ENCODE measurements at places on chromosomes 12 and 14.

GRCh38 chr12:116708826-116709756, 28.8 kb downstream of the SPRING1 start:
- DNase-seq: peak; percentile 56

GRCh38 chr12:13472690-13473089, 276.2 kb downstream of the EMP1 start:
- no peak for DNase-seq

DNA sequence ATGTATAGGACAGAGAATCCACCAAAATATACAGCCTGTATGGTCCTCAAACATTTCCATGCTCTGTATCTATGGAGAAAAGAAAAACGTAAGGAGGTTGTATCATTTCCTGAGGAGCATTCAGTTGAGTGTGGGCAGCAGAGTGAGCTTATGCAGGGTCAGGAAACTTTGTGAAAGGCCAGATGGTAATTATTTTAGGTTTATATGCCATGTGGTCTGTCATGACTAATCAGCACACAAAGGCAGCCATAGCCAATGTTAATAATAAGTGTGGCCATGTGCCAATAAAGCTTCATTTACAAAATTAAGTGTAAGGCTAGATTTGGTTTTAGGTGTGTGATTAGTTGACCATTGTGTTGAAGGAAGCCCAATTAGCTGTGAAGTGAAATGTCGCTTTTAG, 33.2 kb upstream of the A2M start:
- DNase-seq: no peak

DNA sequence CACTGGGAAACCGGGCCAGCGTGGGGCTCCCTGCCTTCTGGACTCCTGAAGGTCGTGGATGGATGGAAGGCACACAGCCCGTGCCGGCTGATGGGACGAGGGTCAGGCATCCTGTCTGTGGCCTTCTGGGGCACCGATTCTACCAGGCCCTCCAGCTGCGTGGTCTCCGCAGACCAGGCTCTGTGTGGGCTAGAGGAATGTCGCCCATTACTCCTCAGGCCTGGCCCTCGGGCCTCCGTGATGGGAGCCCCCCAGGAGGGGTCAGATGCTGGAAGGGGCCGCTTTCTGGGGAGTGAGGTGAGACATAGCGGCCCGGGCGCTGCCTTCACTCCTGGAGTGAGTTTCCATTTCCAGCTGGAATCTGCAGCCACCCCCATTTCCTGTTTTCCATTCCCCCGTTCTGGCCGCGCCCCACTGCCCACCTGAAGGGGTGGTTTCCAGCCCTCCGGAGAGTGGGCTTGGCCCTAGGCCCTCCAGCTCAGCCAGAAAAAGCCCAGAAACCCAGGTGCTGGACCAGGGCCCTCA, 26.9 kb downstream of the HIP1R start:
- no peak for DNase-seq

DNA sequence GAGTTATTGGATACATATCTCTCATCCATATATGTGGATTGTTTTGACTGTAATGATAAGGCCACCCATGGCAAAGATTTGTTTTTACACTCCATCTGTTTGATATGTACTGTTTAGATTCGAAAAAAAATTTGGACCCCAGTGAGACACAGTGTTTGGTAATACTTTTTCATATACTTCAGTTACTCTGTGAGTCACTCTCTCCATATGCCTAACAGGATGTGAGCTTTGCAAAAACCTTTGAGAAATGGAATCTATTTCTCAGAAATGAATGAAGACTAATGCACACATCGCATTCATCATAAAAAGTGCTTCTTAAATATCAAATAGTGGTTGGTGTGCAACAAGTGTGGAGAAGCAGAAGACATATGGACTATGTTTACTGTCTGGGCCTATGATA, 781.5 kb downstream of the SLC6A15 start:
- no peak for DNase-seq

- no peak for DNase-seq
Observed at GRCh38 chr12:48767047-48767446, 21.8 kb downstream of the ADCY6 start.

- DNase-seq: no peak
Observed at GRCh38 chr12:40566271-40566670, 126.0 kb upstream of the CNTN1 start.

DNA sequence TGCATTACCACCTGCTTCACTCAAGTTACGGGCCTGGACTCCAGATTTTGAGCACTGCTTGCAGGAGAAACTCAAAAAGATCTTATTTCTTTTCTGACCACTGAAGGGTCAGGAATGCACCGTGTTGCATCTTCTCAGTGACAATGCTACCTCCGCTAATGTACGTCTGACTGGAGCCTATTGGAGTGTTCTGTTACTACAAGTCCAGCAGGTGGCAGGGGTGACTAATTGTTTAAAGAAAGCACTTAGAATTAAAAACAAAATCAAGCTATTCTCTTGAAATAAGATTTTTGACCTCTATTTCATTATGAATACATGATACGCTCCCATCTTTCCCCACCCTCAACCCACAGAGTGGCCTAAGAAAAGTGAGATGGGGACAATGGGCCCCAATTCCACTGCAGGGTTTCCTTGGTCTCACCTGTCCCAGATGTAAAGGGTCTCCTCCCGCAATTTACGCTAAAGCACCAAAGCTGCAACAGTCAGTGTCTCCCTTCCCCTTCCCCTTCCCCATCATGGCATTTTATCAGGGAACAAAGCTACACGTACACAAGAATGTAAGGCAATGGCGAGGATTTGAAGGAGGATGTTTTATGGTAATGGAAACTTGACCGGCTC, 2.2 kb downstream of the TBPL2 start:
- no peak for DNase-seq

- DNase-seq: no peak
Observed at GRCh38 chr12:131445184-131445774, 265.6 kb upstream of the SFSWAP start.

Measured in stimulated activated CD8-positive, alpha-beta memory T cell treated with anti-CD3 and anti-CD28 coated beads, Interleukin-4, amount 100 ng/mL, for 48 hours (primary cell).